ENCODE measurements at places on chromosomes 5 and 9.
A peak's percentile ranks its signal among the peaks of the same experiment; 100 is the strongest.

DNA sequence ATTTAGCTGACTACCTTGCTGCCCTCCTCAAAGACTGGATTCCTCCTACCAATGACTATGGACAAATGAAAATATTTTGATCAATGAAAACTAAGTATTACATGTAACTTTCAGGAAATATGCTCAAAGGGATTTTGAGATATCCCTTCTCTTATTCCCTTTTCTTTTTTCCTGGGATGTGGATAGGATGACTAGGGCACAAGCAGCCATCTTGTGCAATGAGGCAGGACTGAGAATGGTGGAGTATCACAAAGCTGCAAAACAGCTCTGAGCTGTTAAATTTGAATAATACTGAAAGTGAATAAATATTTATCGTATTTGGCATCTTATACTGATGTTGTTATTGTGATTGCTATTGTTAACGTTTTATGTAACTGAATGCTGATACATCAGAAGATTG, 333.1 kb upstream of the NUDT12 start:
- no peak for DNase-seq

DNA sequence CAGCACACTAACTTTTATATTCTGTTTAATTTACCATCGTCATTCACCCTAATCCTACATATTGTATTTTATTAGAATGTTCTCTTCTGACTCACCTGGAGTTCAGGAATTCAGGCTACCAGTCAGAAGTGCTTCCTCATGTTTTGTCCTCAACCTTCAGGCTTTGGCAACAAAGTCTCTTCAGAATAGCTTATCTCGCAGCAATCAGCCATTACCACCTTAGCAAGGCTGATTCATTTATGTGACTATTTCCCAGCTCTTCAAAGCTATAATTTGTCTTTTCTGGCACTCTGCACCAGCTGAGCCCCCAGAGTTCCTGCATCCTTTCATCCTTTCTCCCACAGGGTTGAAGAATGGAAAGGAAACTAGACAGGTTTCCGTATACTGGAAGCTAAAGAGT, 365.5 kb upstream of the CDH18 start:
- DNase-seq: no peak

DNA sequence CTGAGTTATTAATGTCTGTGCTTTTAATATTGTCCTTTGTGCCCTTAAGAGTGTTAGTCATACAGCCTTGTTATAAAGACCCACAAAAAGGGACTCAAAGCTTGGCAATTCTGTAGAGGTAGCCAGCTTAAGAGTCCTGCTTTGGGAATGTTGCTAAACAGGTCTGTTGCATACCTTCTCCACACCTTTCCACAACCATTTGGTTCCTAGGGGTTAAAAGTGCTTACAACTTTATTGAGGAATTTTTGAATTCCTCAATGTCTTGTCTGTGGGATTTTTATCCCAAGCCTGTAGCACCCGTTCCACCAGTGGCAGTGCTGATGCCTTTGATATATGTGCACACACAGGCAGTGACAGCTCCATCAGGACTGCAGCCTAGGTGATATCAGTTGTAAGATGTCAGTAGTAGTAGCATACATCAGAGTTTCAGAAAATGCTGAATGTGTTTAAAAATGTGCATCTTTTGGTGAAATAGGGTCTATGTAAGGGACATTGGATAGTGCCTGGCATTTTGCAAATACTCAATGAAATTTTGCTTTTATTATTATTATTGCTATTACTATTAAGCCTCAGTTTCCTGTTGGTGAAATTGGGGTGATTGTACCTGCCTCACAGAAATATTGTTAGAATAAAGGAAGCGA, 68.5 kb downstream of the WWC1 start:
- DNase-seq: no peak

DNA sequence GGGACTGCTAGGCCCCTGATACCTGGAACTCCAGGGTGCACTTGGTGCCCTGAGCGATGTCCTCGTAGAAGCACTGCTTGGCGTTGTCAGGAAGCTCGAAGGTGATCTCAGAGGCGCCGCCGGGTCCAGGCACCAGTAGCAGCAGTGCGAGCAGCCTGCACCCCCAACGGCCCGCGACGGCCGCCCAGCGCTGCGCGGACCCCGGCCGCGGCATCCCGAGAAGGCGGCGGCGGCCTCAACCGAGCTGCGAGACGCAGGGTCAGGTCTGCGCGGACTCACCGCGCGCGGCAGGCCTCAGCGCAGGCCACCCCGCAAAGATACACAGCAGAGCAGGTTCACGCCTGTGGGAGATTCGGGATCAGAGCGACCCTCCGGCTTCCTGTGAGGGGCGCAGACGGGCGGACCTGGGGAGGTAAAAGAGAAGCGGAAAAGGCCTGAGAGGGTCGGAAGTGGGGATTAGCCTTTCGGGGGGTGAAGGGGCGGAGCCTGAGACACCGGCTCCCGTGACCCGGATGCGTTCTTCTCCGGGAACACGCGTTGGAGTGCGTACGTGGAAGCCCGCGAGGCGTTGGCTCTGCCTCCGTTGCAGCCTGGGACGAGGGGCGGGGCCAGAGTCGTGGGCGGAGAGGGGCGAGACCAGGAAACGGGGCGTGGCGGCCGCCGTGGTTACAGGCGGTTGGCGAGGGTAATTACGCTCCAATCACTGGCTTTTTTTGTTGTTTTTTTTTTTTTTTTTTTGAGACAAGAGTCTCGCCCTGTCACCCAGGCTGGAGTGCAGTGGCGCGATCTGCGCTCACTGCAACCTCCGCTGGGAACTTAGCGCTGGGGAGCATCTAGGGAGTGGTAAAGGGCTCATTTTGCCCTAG, at the start of gene TMED7:
Gene TMED7 (minus strand): TSS at position 458 of the 866 bp plus-strand sequence. CDS start 244 bp downstream, at position 214.
- DNase-seq: peak; percentile 97

- no peak for DNase-seq
Measured at GRCh38 chr9:126449725-126450667, 123.4 kb downstream of the MVB12B start.

GRCh38 chr5:140108093-140109017, 5.6 kb upstream of the PURA start:
- DNase-seq: no peak

- DNase-seq: no peak
Measured at GRCh38 chr5:92887254-92887653, 693.8 kb downstream of the NR2F1-AS1 start.

DNA sequence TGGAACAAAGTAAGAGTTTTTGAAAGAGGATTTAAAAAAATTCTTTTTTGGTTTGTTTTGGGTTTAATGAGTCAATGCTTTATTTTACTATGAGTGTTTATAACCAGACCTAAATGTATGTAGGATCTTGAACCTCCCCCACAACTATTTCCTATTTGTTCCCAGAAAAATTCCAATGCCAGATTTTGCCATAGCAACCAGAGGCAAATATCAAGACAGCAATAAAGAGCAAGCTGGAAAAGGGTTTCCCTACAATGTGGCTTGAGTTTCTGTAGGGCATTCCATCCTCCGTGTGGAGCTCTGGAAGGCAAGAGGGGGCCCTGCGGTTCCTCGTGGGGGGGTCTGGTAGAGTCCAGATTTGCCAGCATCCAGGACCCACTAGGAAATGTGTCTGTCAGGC, 27.8 kb upstream of the GDNF start:
- DNase-seq: peak; percentile 76

DNA sequence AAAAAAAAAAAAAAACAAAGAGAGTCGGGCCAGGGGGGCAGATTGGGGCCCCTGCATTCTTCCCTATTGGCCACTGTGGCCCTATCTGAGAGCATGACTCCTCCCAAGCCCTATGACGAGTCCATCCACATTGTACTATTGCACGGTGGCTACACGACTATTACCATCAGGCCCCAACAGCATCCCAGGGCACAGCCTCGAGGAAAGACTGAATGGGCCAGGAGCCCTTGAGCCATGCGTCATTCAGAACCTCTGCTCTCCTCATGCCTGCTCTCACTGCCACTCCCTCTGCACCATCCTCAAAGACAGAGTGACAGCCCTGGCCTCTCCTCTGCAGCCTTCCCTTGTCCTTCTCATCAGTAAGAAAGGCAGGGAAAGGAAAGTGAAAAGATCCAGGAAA, 20.2 kb upstream of the ORM1 start:
- DNase-seq: no peak

DNA sequence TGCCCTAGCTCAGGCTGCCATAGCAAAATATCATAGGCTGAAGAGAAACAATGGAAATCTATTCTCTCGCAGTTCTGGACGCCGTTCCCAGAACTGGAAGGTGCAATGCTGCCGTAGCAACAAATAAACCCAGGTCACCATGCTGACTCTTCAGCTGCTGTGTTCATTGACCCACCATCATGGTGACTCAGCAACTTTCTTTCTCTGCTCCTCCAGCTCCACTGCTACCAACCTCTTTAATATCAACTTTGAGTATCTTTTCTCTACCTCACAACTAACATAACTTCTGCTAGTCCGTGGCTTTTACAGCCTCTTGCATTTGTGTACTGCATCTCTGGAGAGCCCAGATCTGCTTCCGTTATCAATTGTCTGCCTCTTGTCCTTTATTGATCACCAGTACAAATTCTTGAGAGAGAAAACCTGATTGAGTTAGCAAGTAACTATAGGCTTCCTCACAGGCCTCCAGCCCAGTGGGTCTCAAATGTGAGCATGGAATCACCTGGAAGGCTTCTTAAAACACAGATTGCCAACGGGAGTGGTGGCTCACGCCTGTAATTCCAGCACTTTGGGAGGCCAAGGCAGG, 47.3 kb upstream of the SLC30A5 start:
- peak; percentile 37 for DNase-seq

GRCh38 chr5:107916731-107917725, 246.3 kb upstream of the EFNA5 start:
- DNase-seq: no peak

- DNase-seq: peak; percentile 83
Measured at GRCh38 chr9:109817146-109817845, 37.3 kb downstream of the PALM2AKAP2 start.

Measured in IMR-90 (cell line).